ENCODE measurements at places on chromosomes 6 and 20.

GRCh38 chr6:41791984-41792383, 4.5 kb downstream of the TOMM6 start:
- DNase-seq, result no peak

DNA sequence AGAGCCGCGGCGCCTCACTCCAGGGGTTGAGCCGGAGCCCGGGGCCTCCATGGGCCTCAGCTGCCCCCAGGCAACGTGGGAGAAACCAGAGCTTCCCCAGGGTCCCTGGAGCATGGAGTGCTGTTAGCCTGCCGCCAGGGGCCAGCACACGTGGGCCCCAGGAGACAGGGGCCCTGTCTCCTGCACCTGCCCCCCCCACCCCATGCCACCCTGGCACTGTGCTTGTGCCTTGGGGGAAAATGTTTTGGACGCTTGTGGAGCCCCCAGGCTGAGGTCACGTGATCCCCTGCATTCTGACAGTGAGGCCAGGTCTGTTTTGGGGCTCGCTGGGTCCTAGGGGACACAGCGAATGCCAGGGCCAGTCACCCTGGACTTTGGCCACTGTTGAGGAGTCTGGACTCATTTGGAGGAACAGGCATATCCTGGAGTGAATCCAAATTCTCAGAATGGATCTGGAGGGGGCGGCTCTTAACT, 30.2 kb upstream of the MPC1 start:
- no peak for DNase-seq

GRCh38 chr20:11411765-11412164, 505.9 kb upstream of the BTBD3 start:
- no peak for DNase-seq

DNA sequence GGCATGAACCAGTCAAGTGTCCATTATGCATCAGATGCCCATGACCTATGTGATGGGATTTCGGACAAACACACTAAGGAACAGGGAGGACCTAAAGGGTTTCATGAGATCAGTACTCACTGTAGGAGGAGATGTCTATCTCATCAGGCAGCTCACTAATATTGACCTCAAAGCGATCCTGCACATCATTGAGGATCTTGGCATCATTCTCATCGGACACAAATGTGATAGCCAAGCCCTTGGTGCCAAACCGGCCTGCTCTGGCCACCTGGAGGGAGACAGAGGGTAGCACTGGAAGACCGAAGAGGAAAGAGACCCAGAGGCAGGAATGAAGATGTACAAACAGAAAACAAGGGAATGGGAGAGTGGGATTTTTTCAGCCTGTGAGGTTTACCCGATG, 1.9 kb downstream of the MCCD1 start:
- DNase-seq, result no peak

DNA sequence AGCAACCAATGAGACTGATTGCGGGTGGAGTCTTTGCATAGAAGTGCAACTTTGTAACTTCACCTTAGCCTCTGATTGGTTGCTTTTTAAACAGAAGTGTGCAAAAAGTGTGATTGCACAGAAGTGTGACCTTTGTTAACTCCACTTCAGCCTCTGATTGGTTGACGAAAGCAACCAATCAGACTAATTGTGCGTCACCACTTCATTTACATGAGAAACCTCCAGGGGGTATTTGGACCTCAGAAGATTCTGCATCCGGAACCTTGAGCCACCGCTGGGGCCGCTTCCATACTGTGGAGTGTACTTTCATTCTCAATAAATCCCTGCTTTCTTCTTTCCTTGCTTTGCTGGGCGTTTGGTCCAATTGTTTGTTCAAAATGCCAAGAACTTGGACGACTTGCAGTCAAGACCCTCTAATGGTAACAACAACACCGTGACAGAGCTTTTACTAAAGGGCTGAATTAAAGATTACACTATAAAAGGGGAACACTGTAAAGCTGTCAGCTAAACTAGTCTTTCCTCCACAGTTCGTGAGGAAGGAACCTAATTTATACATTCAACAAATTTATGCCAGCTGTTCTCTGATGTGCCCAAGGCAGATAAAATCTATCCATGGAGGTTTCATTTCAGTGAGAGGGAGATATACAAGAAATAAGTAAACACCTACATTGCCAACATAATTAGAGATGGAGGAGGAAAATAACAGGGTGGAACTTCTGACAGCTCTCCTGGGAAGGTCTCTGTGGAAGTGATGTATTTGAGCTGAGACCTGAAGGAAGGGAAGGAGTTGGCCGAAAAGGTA, 1.4 kb upstream of the HECA start:
- no peak for DNase-seq

DNA sequence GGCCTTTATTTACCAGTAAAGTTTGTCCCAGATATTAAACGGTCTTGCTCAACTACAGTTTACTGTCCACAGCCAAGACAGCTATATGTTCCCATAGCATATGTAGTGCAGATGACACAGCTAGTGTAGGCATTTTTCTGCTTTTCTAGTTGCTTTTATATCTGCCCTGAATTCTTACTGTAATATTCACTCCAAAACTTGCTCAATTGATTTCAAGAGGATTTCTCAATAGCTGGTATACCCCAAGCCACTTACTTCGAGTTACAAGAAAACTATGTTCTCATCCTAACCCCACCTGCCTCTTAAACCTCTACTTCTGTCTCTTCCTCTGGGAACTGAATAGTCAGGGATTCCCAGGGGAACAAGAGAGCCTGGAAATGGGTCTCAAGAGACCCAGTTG, 18.9 kb upstream of the ROS1 start:
- DNase-seq, result peak; percentile 63

- no peak for DNase-seq
Measured at GRCh38 chr6:157732007-157732406, 91.0 kb upstream of the SNX9 start.

- no peak for DNase-seq
Measured at GRCh38 chr6:89680150-89680549, 41.6 kb upstream of the LYRM2 start.
